ENCODE measurements at places on chromosomes 1 and 21.

- no peak overlapping the region for H3K27ac ChIP-seq
- no peaks in the 10 kb centered on the region for H3K27me3 ChIP-seq
- no peak for DNase-seq
- no peaks in the 10 kb centered on the region for H3K36me3 ChIP-seq
These were observed 11.2 kb downstream of the C1orf198 start for GRCh38 chr1:230857077-230857476.

GRCh38 chr1:223224465-223224864 lies 81.4 kb upstream of the TLR5 start:
- no peaks in the 10 kb centered on the region for H3K36me3 ChIP-seq
- H3K27me3 ChIP-seq, result no peaks in the 10 kb centered on the region
- peaks cover 26% of the 10 kb centered on the region for H3K4me1 ChIP-seq
- DNase-seq, result no peak
- H3K27ac ChIP-seq, result no peak overlapping the region

DNA sequence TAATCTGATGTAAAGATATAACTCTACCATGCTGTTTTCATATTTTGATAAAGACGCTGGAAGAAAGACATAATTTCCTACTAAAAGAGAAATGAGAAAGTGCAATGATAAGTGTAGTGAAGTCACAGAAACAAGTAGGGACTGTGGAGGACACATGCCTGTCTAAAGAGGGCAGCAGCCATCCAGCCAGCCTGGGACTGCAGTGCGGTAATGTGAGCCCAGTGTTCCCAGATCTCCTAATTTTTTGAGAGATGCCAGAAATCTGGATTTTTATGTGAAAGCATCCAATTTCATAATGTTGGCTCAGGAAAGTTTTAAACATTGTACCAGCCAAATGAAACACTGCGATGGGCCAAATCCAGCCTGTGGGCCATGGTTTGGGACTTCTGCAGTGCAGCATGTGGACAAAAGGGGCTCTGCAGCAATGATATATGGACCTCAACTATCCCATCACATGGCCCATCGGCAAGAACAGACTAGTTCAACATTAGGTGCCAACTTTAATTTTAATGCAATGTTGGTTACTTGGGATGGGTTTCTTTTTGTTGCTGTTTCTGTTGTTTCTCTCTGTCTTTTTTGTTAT lies 329.5 kb downstream of the LTN1 start:
- no peaks in the 10 kb centered on the region for H3K36me3 ChIP-seq
- no peak overlapping the region for H3K27ac ChIP-seq
- no peak overlapping the region for H3K4me3 ChIP-seq
- no peaks in the 10 kb centered on the region for H3K4me1 ChIP-seq

- no peaks in the 10 kb centered on the region for H3K4me1 ChIP-seq
- no peak overlapping the region for H3K27ac ChIP-seq
- no peak overlapping the region for H3K4me3 ChIP-seq
- H3K36me3 ChIP-seq, result no peaks in the 10 kb centered on the region
These were observed 7.2 kb upstream of the HHAT start for GRCh38 chr1:210321552-210321951.

GRCh38 chr1:6052543-6053205 lies 7.0 kb downstream of the KCNAB2 start:
- no peaks in the 10 kb centered on the region for H3K36me3 ChIP-seq
- peak; percentile 80 for DNase-seq
- H3K27me3 ChIP-seq, result no peaks in the 10 kb centered on the region
- no peaks in the 10 kb centered on the region for H3K4me1 ChIP-seq
- H3K4me3 ChIP-seq, result no peak overlapping the region
- no peak overlapping the region for H3K27ac ChIP-seq

GRCh38 chr1:67134695-67135094 lies at the start of gene C1orf141:
Gene C1orf141 (minus strand): TSS chr1:67134970. CDS start chr1:67127240, 7,730 bp downstream.
- no peak within 1 kb of the TSS for H3K27ac ChIP-seq
- H3K4me3 ChIP-seq, result no peak within 1 kb of the TSS
- no peaks in the 10 kb centered on the region for H3K27me3 ChIP-seq
- peaks cover 3% of the 10 kb centered on the region for H3K4me1 ChIP-seq

DNA sequence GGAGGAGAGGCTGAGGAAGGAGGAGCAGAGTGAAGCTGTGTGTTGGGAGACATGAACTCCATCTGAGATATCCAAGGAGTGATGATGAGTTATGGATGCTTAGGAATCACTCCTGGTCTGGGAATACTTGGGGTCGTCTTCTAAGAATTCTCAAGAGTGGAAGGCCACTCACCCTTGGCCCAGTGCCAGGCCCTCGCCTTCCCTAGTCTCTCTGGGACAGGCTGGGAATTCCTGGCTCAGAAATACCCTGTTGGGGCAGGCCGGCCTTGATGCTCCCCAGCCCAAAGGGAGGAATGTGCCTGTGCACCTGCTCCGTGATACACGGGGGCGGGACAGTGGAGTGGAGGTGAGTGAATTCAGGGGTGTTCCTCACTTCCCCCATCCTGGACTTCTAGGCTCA lies 12.6 kb upstream of the LMNA start:
- H3K36me3 ChIP-seq, result no peaks in the 10 kb centered on the region
- no peak overlapping the region for H3K4me3 ChIP-seq
- peaks cover 37% of the 10 kb centered on the region for H3K4me1 ChIP-seq
- H3K27ac ChIP-seq, result no peak overlapping the region
- no peaks in the 10 kb centered on the region for H3K27me3 ChIP-seq
- no peak for DNase-seq

GRCh38 chr1:167401260-167401873 lies 117.0 kb downstream of the CD247 start:
- H3K27ac ChIP-seq, result peak overlapping the region; percentile 58
- H3K27me3 ChIP-seq, result no peaks in the 10 kb centered on the region
- H3K4me3 ChIP-seq, result no peak overlapping the region
- H3K36me3 ChIP-seq, result peaks cover 56% of the 10 kb centered on the region
- H3K4me1 ChIP-seq, result peaks cover 34% of the 10 kb centered on the region

- H3K36me3 ChIP-seq, result no peaks in the 10 kb centered on the region
- H3K4me1 ChIP-seq, result no peaks in the 10 kb centered on the region
- no peaks in the 10 kb centered on the region for H3K27me3 ChIP-seq
- no peak for DNase-seq
- H3K4me3 ChIP-seq, result no peak overlapping the region
These were observed 132.1 kb downstream of the RHOU start for GRCh38 chr1:228867108-228867950.

GRCh38 chr1:211800925-211801607 lies 29.5 kb downstream of the LPGAT1 start:
- H3K4me1 ChIP-seq, result no peaks in the 10 kb centered on the region
- no peak overlapping the region for H3K4me3 ChIP-seq
- peaks cover 29% of the 10 kb centered on the region for H3K36me3 ChIP-seq
- no peak overlapping the region for H3K27ac ChIP-seq
- no peaks in the 10 kb centered on the region for H3K27me3 ChIP-seq
- DNase-seq, result no peak

- H3K4me1 ChIP-seq, result no peaks in the 10 kb centered on the region
- H3K4me3 ChIP-seq, result no peak overlapping the region
- no peaks in the 10 kb centered on the region for H3K36me3 ChIP-seq
- no peak for DNase-seq
- H3K27ac ChIP-seq, result no peak overlapping the region
- H3K27me3 ChIP-seq, result no peaks in the 10 kb centered on the region
These were observed 181.1 kb downstream of the RASAL2 start for GRCh38 chr1:178275049-178275448.

GRCh38 chr1:77465139-77465538 lies 183.3 kb downstream of the AK5 start:
- H3K4me3 ChIP-seq, result no peak overlapping the region
- no peak overlapping the region for H3K27ac ChIP-seq
- H3K4me1 ChIP-seq, result peaks cover 3% of the 10 kb centered on the region
- no peak for DNase-seq

- DNase-seq, result no peak
- H3K27ac ChIP-seq, result no peak overlapping the region
- no peak overlapping the region for H3K4me3 ChIP-seq
- no peaks in the 10 kb centered on the region for H3K36me3 ChIP-seq
- H3K27me3 ChIP-seq, result no peaks in the 10 kb centered on the region
- H3K4me1 ChIP-seq, result peaks cover 12% of the 10 kb centered on the region
These were observed 186.7 kb downstream of the TOMM20 start for GRCh38 chr1:234942012-234942332.

GRCh38 chr1:57248830-57249229 lies 175.0 kb downstream of the DAB1 start:
- no peak overlapping the region for H3K27ac ChIP-seq
- H3K36me3 ChIP-seq, result no peaks in the 10 kb centered on the region
- no peak overlapping the region for H3K4me3 ChIP-seq
- no peaks in the 10 kb centered on the region for H3K4me1 ChIP-seq
- DNase-seq, result no peak
- H3K27me3 ChIP-seq, result no peaks in the 10 kb centered on the region

DNA sequence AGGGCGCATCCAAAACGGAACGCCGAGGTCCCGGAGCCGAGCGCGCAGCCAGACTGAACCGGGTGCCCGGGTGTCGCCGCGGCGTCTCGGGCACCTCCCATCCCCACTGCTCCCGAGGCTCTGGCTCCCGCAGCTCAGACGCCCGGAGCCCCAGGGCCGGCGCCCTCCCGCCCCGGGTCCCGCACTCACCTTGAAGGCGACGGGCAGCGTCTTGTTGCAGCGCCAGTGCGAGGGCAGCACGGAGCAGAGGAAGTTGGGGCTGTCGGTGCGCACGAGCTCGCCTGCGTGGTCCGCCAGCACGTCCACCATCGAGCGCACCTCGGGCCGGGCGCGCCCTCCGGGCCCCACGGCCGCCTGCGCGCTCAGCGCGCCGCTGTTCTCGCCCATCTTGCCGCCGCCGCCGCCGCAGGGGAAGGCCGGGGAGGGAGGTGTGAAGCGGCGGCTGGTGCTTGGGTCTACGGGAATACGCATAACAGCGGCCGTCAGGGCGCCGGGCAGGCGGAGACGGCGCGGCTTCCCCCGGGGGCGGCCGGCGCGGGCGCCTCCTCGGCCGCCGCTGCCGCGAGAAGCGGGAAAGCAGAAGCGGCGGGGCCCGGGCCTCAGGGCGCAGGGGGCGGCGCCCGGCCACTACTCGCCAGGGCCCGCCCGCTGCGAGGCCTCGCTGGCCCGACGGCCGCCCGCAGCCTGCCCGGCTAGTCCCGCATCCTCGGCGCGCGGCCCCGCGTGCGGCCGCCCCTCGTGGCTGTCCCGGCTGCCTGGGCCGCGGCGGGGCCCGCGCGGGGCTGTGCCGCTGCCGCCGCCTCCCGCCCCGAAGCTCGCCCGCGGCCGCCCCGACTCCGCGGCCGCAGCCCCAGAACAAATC lies 447 bp downstream of the RUNX3 start:
- peaks cover 13% of the 10 kb centered on the region for H3K36me3 ChIP-seq
- H3K27ac ChIP-seq, result peak overlapping the region; percentile 68

DNA sequence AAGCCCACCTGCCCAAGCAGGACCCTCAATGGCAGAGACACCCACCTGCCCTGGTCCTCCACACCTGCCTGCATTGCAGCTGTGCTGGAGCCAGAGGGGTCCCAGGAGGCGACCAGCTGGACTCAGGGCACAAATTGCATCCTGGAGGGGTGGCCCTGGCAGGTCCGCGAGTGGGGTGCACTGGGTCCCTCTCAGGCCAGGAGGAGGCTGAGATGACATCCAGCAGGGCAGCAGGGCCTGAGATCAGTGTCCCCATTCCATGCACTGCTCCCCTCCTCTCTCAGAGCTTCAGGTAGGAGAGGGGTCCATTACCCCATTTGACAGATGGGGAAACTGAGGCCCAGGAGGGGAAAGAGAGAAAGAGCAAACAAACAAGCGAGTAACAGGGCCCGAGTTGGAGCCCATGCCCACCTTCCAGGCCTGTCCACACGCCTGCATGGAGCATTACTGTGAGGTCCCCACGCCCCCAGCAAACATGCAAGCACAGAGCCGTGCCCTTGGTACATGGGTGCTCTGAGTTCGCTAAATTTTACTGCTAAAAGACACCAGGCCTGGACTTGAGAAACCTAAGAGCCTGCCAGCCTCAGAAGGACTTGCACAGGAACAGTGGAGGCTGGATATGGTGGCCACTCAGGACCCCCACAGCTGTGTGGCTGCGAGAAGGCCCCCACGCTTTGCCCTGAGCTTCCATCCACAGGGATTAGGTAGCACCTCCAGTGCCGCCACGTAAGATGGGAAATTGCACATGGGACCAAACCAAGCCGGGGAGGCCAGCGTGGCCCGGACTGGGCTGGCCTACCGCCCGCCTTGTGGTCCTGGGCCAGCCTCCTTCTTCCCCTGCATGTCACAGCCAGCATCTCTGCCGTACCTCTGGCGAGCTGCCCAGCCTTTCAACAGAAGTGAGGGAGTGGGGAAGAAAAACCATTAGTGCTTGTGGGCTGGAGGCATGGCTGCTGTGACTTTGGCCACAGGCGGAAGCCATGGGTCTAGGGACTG lies 7.4 kb downstream of the WNT3A start:
- H3K36me3 ChIP-seq, result no peaks in the 10 kb centered on the region
- no peak overlapping the region for H3K4me3 ChIP-seq
- H3K27ac ChIP-seq, result no peak overlapping the region
- H3K4me1 ChIP-seq, result peaks cover 16% of the 10 kb centered on the region
- H3K27me3 ChIP-seq, result no peaks in the 10 kb centered on the region
- DNase-seq, result no peak

GRCh38 chr1:99682291-99682751 lies 36.4 kb downstream of the PALMD start:
- no peak overlapping the region for H3K4me3 ChIP-seq
- H3K27me3 ChIP-seq, result no peaks in the 10 kb centered on the region
- no peak overlapping the region for H3K27ac ChIP-seq
- DNase-seq, result no peak
- H3K36me3 ChIP-seq, result no peaks in the 10 kb centered on the region

- peak overlapping the region; percentile 49 for H3K4me3 ChIP-seq
- H3K4me1 ChIP-seq, result peaks cover 32% of the 10 kb centered on the region
- no peaks in the 10 kb centered on the region for H3K36me3 ChIP-seq
- H3K27me3 ChIP-seq, result peaks cover 5% of the 10 kb centered on the region
- peak; percentile 49 for DNase-seq
- H3K27ac ChIP-seq, result no peak overlapping the region
These were observed 816 bp downstream of the IL6R start for GRCh38 chr1:154405747-154406571.

- no peak overlapping the region for H3K4me3 ChIP-seq
- H3K4me1 ChIP-seq, result no peaks in the 10 kb centered on the region
- DNase-seq, result peak; percentile 55
- no peak overlapping the region for H3K27ac ChIP-seq
These were observed 47.1 kb downstream of the ATP2B4 start for GRCh38 chr1:203673550-203674411.

- H3K27me3 ChIP-seq, result no peaks in the 10 kb centered on the region
- no peak overlapping the region for H3K4me3 ChIP-seq
- no peak for DNase-seq
- no peaks in the 10 kb centered on the region for H3K36me3 ChIP-seq
These were observed 1285.8 kb upstream of the NCAM2 start for GRCh38 chr21:19712441-19712840.

DNA sequence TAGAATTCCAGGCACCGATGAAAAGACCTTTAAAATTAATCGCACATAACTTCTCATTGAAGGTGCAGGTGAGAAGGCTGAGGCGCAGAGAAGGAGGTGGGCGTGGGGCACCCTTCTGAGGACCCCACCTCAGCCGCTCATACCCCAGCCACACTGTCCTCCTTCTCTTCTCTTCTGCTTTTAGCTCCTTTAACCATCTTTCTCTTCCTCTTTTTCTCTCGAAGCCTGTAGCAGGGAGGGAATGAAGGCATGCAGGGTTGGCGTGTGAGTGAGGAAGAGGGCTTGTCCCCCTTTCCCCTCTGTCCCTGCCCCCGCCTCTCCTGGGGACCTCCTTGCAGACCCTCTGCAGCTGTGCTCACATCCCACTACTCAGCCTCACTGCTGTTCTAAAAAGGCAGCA lies 57.8 kb upstream of the CACNA1E start:
- H3K4me3 ChIP-seq, result no peak overlapping the region
- no peak overlapping the region for H3K27ac ChIP-seq

GRCh38 chr1:227556288-227556687 lies 7.1 kb upstream of the ZNF678 start:
- H3K27me3 ChIP-seq, result no peaks in the 10 kb centered on the region
- H3K27ac ChIP-seq, result no peak overlapping the region
- H3K4me3 ChIP-seq, result no peak overlapping the region
- no peaks in the 10 kb centered on the region for H3K4me1 ChIP-seq
- no peak for DNase-seq
